Muscle of back (tissue), 13 donors: ENCODE measurements at places on chromosomes 11 and 22.

GRCh38 chr11:128205796-128206195 lies 381.6 kb downstream of the ETS1 start:
- DNase-seq = no peak

DNA sequence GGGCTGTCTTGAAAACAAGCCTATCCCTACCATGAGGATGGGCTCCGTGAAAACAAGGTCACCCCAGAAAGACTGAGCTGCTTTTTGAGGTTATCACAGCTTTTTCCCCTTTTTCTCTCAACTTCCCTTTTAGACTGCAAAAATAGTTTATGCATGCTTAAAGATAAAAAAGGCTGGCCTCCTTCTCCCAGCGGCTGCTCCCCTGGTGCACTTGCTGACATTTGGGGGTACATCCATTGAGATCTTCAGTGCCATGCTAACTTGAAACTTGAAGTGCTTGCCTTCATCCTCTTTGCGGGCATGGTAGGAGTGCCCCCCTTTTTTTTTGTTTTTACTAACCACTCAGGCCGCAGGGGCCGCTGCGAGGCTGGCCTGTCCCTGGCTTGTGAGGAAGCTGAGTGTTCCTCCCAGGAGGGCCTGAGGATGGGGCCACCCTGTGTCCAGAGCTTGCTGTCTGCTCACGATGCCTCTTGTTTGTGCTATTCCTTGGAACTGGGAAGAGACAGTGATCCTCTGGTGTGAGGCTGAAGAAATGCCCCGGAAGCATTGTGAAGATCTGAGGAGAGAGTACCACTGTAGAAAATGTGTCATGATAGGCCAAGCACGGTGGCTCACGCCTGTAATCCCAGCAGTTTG lies 2.2 kb downstream of the TANGO2 start:
- DNase-seq = no peak

DNA sequence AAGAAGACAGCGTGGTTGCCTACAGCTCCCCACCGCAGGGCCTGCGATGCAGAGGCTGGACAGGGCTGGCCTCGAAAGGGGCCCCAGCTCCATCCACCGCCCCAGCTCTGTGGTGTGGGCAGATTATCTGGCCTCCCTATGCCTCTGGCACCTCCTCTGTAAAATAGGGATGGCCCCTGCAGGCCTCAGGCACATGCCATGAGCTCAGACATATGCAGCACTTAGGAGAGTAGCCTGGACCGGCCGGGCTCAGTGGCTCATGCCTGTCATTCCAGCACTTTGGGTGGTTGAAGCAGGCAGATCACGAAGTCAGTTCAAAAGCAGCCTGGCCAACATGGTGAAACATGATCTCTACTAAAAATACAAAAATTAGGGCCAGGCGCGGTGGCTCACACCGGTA lies 7.4 kb downstream of the APOBEC3D start:
- DNase-seq = no peak

DNA sequence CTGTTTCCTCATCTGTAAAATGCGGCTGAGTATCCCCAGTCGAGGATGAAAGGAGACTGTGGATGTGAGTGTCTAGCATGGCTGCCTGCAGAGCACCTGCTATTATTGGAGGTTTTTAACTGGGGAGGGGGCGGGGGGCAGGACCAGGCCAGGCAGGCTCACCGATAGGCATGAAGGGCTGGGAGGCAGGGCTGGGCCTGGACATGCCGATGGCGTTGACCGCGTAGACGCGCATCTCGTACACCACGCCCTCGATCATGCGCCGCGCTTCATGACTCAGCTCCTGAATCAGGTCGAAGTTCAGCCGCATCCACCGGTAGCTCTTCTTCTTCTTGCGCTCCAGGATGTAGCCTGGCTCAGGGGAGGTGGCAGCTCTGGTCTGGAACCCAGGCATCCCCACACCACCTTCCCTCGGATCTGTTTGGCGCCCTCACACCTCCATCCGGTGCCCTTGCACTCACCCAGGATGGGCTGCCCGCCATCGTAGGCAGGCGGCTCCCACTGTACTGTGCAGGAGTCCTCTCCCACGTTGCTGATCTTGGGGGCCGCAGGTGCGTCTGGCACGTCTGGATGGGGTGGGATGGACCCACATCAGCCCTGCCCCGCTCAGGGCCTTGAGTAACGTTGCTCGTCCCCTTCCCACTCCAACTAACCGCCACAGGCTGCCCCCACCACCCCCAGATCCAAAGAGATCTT lies 15.1 kb downstream of the MYBPC3 start:
- no peak for DNase-seq

- no peak for DNase-seq
Observed at GRCh38 chr22:33851240-33851639, 69.0 kb downstream of the LARGE1 start.

GRCh38 chr11:62856333-62856895 lies 17.0 kb upstream of the WDR74 start:
- no peak for DNase-seq

GRCh38 chr11:78606667-78607066 lies 32.0 kb upstream of the NARS2 start:
- no peak for DNase-seq
